T-cell (primary cell): ENCODE measurements at places on chromosomes 16 and 17.
A peak's percentile ranks its signal among the peaks of the same experiment; 100 is the strongest.

GRCh38 chr16:89847051-89847939, 19.0 kb downstream of the SPIRE2 start:
- no peak for DNase-seq

GRCh38 chr17:71764505-71764904, 356.3 kb upstream of the SOX9 start:
- DNase-seq = no peak

DNA sequence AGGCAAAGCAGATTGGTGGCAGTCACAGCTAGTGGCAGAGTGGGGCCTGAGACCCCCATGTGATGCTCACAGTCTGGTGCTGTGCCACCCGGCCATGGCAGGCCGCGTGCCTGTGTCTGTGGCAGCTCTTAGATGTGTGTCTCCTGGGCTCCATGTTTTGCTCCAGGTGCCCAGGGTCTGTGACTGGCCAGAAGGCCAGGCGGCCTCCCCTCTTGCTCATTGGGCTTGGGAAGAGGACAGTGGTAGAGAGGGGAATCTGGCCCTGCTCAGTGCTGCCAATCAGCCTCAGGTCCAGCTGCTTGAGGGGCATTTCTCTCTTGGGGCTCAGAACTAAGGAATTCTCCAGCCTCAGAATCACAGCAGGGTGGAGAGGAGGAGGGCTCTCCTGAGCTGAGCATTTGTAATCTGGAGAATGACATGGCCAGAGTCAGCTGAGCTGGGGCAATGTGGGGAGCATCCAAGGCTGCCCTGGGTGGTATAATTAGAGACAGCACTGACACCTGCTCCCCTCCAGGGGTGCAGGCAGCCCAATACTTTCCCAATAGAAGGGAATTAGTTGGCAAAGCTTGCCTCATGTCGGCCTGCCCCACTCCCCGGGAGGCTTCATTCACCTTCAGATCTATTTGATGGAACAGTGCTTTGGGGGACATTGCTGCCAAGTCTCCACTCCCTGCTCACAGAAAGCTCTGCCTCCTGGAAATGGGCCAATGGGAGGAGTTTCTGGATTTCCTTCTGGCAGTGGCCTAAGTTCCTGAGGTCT, 2.7 kb upstream of the LASP1NB start:
- DNase-seq = no peak

DNA sequence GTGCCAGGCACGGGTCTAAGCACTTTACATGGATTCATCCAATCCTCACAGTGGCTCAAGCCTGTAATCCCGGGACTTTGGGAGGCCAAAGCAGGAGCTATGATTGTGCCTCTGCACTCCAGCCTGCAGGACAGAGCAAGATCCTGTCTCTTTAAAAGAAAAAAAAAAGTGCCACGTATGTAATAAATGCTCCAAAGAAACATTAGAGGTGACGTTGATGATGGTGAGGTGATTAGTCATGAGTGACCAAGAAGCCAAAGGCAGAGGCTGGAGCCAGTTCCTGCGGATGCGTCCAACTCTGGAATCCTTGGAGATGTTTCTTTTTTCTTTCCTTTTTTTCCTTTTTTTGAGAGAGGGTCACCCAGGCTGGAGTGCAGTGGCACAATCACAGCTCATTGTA, 59.4 kb upstream of the SIAH1 start:
- no peak for DNase-seq

GRCh38 chr16:21223787-21224186, 9.7 kb upstream of the ANKS4B start:
- no peak for DNase-seq

GRCh38 chr16:22321340-22322001, 24.3 kb downstream of the POLR3E start:
- DNase-seq = peak; percentile 61

- no peak for DNase-seq
These were observed 15.4 kb downstream of the SPIRE2 start for GRCh38 chr16:89843409-89844350.

DNA sequence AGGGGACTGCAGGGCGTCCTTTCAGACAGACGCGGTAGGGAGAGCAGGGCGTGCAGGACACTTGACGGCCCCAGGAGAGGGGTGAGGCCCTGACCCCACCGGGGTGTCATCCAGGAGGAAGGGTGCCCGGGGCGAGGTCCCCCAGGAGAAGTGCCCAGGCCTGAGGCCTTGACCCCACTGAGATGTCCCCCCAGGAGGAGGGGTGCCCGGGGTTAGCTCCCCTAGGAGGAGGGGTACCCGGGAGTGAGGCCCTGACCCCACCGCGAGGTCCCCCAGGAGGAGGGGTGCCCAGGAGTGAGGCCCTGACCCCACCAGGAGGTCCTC, 27.2 kb upstream of the METRNL start:
- DNase-seq = no peak
